ENCODE measurements at places on chromosomes 2 and 18. TPM values are rescaled to one million over a fixed set of nuclear protein-coding genes. Genes with fewer than 3 reads are reported as not detected.

DNA sequence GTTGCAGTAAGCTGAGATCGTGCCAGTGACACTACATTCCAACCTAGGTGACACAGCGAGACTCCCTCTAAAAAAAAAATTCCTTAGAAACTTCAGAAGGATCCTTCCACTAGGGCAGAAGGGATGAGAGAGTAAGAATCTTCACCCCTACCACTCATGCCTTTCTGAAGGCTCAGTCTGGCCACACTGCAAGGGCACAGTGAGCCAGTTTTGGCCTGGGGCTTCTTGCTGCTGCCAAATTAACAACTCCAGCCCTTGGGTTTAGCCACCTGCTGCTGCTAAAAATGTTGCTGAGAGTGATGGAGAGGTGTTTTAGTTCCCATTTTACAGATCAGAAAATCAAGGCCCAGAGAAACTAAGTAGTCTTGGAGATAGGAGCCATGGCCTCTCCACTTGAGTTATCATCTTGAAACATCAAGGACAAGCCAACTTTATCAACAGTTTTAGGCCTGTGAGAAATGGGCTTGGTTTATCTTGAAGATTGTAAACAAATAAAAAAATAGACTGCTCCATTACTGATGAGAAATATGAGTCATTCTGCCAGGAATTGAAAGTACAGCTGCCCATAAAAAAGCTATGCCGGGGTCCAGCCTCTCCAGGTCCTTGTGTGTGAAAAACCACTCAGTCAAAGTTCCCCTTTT lies 31.9 kb upstream of the CASP8 start:
- H3K4me1 ChIP-seq: peaks cover 12% of the 10 kb centered on the region
- H3K4me3 ChIP-seq: no peak overlapping the region
- no peaks in the 10 kb centered on the region for H3K36me3 ChIP-seq
- no peaks in the 10 kb centered on the region for H3K27me3 ChIP-seq

GRCh38 chr2:24024018-24024417 lies 14.1 kb downstream of the MFSD2B start:
- H3K4me1 ChIP-seq: peaks cover 15% of the 10 kb centered on the region
- H3K27ac ChIP-seq: no peak overlapping the region
- H3K4me3 ChIP-seq: no peak overlapping the region
- no peaks in the 10 kb centered on the region for H3K36me3 ChIP-seq
- H3K27me3 ChIP-seq: no peaks in the 10 kb centered on the region

DNA sequence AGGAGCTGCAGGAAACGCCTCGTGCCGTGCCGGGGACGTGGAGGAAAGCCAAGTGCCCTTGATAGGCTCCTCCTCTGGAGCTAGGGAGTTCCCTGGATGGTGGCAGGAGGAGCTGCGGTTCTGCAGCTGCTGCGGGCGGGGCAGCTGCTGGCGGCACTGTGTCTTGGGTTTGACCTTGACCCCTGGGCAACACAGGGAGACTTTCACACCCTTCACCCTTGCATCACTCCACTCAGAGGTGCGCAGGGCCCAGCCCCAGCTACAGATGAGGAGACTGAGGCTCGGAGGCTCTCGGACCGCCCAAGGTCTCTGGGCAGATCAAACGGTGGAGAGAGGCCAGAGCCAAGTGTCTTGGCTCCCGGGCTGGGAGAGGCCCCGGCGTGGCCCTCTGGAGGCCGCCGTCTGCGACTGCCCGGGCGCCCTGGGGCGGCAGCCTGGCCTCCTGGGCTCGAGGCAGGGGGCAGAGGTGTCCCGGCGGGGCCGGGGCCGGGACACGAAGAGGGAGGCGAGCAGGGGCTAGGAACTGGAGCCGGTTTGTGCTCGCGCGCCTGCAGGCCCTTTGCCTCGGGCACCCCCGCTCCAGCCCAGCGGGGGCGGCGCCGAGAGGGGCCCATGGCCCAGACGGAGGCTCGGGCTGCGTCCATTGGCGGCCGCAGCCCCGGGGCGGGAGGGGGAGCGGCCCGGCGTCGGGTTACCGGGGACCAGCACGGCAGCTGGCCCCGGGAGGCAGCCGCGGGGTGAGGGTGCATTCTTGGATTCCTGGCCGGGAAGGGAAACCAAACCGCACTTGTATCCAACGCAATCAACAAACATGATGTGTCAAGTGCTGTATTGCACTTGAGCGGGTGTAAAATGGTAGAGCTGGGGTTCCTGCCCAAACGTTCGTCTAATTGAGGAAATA lies 129.6 kb upstream of the SLC1A4 start:
- peaks cover 32% of the 10 kb centered on the region for H3K4me1 ChIP-seq
- no peaks in the 10 kb centered on the region for H3K36me3 ChIP-seq
- H3K27me3 ChIP-seq: no peaks in the 10 kb centered on the region
- H3K4me3 ChIP-seq: peak overlapping the region; percentile 39

- no peaks in the 10 kb centered on the region for H3K27me3 ChIP-seq
- H3K4me1 ChIP-seq: no peaks in the 10 kb centered on the region
- no peak overlapping the region for H3K4me3 ChIP-seq
- H3K36me3 ChIP-seq: no peaks in the 10 kb centered on the region
- H3K27ac ChIP-seq: no peak overlapping the region
Measured at GRCh38 chr2:217527590-217528202, 475.1 kb downstream of the TNS1 start.

DNA sequence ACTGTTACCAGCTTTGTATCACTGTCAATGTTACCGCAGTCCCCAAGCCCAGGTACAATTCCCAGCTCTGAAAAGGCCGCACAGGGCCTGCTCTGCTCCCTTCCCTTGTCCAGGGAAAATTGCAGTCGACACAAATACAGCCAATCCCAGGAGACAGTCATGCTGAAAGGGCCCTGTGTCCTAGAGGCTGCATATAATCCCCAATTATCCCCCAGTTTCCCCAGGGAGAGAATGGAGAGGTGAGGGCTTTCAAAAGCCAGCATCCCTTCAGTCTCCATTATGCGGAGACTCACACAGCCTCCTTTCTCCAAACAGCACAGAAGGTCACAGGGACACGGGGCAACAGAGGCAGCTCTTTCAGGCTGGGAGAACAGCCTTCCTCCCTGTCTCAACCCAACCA lies 17.1 kb upstream of the CTIF start:
- H3K27ac ChIP-seq: no peak overlapping the region
- no peaks in the 10 kb centered on the region for H3K4me1 ChIP-seq
- H3K27me3 ChIP-seq: peaks cover 12% of the 10 kb centered on the region
- DNase-seq: no peak
- no peak overlapping the region for H3K4me3 ChIP-seq

DNA sequence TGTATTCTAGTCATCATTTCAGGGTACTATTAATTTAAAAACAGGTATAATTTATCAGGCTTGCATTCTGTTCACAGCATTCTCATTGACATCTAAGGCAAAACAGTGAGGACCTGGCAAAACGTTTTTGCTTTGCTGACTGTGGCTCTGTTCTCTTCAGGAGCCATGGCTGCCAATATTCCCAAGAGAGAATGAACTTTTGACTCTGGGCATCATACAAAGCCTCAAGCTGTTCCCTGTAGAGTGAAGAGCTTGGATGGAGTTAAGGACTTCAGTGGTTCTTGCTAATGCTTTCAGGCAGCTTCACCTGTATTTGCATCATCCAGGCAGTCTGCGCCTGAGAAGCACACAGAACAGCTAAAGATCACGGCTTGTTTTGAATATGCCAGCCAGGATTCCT lies 65.9 kb upstream of the CAVIN2 start:
- no peak overlapping the region for H3K4me3 ChIP-seq
- no peaks in the 10 kb centered on the region for H3K36me3 ChIP-seq
- H3K27me3 ChIP-seq: no peaks in the 10 kb centered on the region
- H3K4me1 ChIP-seq: peaks cover 13% of the 10 kb centered on the region
- no peak overlapping the region for H3K27ac ChIP-seq

GRCh38 chr18:22879293-22879692 lies 53.8 kb upstream of the RBBP8 start:
- H3K27me3 ChIP-seq: no peaks in the 10 kb centered on the region
- H3K36me3 ChIP-seq: no peaks in the 10 kb centered on the region
- no peak overlapping the region for H3K4me3 ChIP-seq
- no peaks in the 10 kb centered on the region for H3K4me1 ChIP-seq
- no peak overlapping the region for H3K27ac ChIP-seq
- DNase-seq: no peak

DNA sequence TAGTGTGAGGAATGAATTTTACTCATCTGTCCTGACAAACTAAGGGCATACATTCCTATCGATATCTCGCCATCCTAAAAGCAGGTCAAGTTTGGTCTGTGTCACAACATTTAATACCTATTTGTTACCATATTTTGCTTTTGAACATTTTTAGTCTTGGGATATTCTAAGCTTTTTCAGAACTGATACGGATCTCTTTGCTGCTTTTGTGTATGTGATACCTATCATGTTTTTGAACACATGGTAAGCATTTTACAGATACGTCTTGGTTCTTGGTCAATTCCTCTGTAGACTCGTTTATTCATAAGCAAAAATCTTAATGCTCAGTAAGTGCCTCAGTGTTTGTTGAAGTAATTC lies 592 bp downstream of the ZNF397 start:
- H3K4me1 ChIP-seq: no peaks in the 10 kb centered on the region
- peaks cover 45% of the 10 kb centered on the region for H3K36me3 ChIP-seq
- peak overlapping the region; percentile 95 for H3K27ac ChIP-seq
- peak overlapping the region; percentile 76 for H3K4me3 ChIP-seq

DNA sequence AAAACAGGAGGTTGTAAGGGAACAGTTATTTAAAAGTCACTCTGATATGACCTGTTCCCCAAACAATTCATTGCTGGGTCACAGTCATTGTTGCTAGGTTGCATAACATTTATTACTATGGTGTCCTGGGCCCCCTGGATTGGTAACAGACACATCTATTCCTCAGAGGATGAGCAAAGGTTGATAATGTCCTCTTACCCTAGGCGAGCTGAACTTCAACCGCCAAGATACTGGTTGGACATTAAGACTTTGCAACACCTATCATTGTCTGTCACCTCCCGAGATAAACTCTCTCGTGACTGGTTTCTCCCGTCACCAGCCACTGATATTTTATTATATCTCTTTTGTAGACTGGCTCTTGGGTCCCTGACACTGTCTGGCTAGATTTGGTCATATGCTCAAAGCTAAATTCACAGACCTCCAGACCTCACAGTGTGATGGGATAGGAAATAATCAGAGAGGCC lies 361.3 kb downstream of the ZNF521 start:
- H3K4me1 ChIP-seq: no peaks in the 10 kb centered on the region
- H3K36me3 ChIP-seq: no peaks in the 10 kb centered on the region
- H3K27me3 ChIP-seq: peaks cover 6% of the 10 kb centered on the region
- H3K27ac ChIP-seq: no peak overlapping the region

GRCh38 chr2:128287780-128288735 lies 30.6 kb downstream of the HS6ST1 start:
- H3K27me3 ChIP-seq: no peaks in the 10 kb centered on the region
- DNase-seq: no peak
- H3K4me1 ChIP-seq: peaks cover 24% of the 10 kb centered on the region
- no peak overlapping the region for H3K4me3 ChIP-seq

DNA sequence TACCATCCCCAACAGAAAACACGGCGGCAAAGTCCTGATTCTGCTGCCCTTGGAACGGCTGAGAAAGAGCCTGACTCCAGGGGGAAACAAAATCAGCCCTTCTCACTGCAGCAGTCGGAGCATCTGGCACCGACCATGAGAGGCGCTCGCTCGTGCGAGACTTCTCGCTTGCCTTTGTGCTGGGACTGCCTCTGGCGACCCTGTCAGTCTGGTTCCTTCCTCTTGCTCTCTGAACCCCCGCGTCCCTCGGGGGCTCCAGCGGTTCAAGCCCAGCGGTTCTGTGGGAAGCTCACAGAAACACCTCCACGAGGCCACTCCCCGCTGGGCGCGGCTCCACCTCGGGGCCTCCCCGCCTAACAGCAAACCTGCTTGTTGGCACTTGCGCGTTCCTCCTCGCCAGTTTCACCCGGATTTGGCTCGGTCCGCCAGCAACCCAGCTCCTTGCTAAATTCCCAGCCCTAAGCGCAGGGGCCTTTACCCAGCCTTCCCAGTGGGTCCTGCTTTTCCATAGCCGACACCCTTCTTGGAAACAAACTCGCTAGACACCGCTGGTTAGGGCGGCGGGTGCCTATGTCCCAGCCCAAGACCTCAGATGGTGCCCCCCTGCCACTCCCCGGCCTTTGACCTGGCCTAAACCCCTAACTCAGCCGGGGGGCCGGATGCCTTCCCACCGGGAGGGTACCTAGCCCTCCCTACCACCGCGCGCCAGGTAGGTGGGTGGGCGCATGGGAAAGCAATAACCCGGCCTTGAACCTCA lies 2.2 kb downstream of the RND3 start:
- peak overlapping the region; percentile 61 for H3K27ac ChIP-seq
- H3K4me1 ChIP-seq: peaks cover 13% of the 10 kb centered on the region
- H3K4me3 ChIP-seq: peak overlapping the region; percentile 67

- H3K4me3 ChIP-seq: no peak overlapping the region
- no peaks in the 10 kb centered on the region for H3K4me1 ChIP-seq
- H3K36me3 ChIP-seq: no peaks in the 10 kb centered on the region
- no peaks in the 10 kb centered on the region for H3K27me3 ChIP-seq
- H3K27ac ChIP-seq: no peak overlapping the region
- no peak for DNase-seq
Measured at GRCh38 chr2:145020139-145020538, 500.2 kb upstream of the ZEB2 start.

- no peak overlapping the region for H3K4me3 ChIP-seq
- H3K27me3 ChIP-seq: no peaks in the 10 kb centered on the region
- H3K27ac ChIP-seq: no peak overlapping the region
- H3K36me3 ChIP-seq: no peaks in the 10 kb centered on the region
- H3K4me1 ChIP-seq: no peaks in the 10 kb centered on the region
Measured at GRCh38 chr2:147623328-147623727, 221.5 kb upstream of the ACVR2A start.

- no peaks in the 10 kb centered on the region for H3K27me3 ChIP-seq
- H3K4me3 ChIP-seq: no peak overlapping the region
- H3K4me1 ChIP-seq: peaks cover 10% of the 10 kb centered on the region
- H3K27ac ChIP-seq: no peak overlapping the region
- no peak for DNase-seq
Measured at GRCh38 chr2:232857158-232857563, 12.9 kb upstream of the SNORC start.

- DNase-seq: no peak
- no peak overlapping the region for H3K4me3 ChIP-seq
- H3K4me1 ChIP-seq: no peaks in the 10 kb centered on the region
Measured at GRCh38 chr2:142920571-142920970, 43.1 kb downstream of the KYNU start.

DNA sequence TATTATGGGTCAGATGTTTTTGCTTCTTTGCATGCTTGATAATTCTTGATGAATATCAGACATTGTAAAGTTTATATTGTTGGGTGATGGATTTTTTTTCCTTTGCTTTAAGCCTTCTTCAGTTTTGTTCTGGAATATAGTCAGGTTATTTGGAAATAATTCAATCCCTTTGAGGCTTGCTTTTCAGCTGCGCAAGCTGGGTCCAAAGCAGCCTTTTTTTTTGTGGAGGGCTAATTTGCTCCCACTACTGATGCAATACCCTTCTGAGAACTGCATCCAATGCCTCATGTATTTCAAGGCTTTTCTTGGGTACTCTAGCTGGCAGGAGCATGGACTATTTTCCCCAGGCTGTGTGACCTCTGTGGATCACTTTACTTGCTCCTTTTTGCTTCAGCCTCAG lies 245.9 kb downstream of the AGPS start:
- H3K4me1 ChIP-seq: peaks cover 7% of the 10 kb centered on the region
- no peak overlapping the region for H3K27ac ChIP-seq
- no peaks in the 10 kb centered on the region for H3K27me3 ChIP-seq
- DNase-seq: no peak

The SFTPB gene
- not detected for total RNA-seq

The SUPT7L gene
- 34.0 TPM for total RNA-seq

The STK16 gene
- total RNA-seq: 22.0 TPM

The KANSL1L gene
- 19.6 TPM for total RNA-seq

The FTCDNL1 gene
- total RNA-seq: 0.88 TPM

The ESPNL gene
- total RNA-seq: 0.72 TPM

The PSMD14 gene
- 197 TPM for total RNA-seq

The TMEM247 gene
- total RNA-seq: not detected

The LIPG gene
- 8.4 TPM for total RNA-seq

Measured in A673 (cell line).